Ascending aorta (tissue), 2 donors: ENCODE measurements at places on chromosomes 2 and 18.

GRCh38 chr2:166140932-166141331 is 13.1 kb upstream of the SCN1A start:
- DNase-seq, result no peak
- no peaks in the 10 kb centered on the region for H3K27me3 ChIP-seq
- H3K36me3 ChIP-seq, result no peaks in the 10 kb centered on the region
- H3K4me3 ChIP-seq, result no peak overlapping the region
- no peak overlapping the region for H3K27ac ChIP-seq

DNA sequence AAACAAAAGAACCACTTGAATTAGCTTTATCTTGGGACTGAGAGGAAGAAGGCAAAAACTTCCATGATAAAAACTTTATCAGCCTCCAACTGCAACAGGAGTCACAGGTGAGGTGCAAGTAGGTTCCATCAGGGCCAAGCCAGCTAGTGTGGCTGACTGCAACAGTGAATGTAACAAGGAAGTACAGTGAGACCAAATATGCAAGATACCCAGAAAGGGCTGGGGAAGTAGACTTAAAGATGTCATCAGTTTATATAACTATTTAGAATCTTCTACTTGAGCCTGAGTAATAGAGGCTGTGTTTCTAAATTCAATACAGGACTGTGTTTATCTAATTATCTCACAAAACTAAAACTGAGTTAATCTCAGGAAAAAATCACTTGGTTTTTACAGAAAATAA is 14.8 kb downstream of the PLEKHM3 start:
- no peaks in the 10 kb centered on the region for H3K27me3 ChIP-seq
- no peak overlapping the region for H3K27ac ChIP-seq
- no peak for DNase-seq
- no peak overlapping the region for H3K4me3 ChIP-seq

GRCh38 chr2:29983308-29983707 is 61.9 kb upstream of the ALK start:
- H3K27ac ChIP-seq, result no peak overlapping the region
- no peak for DNase-seq
- no peaks in the 10 kb centered on the region for H3K36me3 ChIP-seq
- no peaks in the 10 kb centered on the region for H3K4me1 ChIP-seq

DNA sequence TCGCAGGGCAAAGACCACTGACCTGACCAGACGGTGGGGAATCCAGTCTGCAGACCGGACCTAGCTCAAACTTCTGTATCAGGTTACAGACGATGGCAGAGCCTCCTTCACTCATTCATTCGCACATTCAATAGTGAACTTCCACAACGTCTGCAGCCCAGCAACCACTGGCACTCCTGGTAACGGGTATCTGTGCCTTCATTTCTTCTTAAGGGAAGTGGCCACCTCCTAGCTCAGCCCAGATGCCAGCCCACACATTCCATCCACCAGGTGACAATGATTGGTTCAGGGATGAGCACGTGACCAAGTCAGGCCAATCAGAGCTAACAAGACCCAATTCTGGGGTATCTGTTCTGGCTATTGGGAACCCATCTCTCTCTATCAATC is 15.9 kb upstream of the ARMC9 start:
- H3K27ac ChIP-seq, result peak overlapping the region; percentile 87
- H3K27me3 ChIP-seq, result no peaks in the 10 kb centered on the region
- peaks cover 24% of the 10 kb centered on the region for H3K4me1 ChIP-seq
- DNase-seq, result no peak
